ENCODE measurements at places on chromosomes 6 and 20.

DNA sequence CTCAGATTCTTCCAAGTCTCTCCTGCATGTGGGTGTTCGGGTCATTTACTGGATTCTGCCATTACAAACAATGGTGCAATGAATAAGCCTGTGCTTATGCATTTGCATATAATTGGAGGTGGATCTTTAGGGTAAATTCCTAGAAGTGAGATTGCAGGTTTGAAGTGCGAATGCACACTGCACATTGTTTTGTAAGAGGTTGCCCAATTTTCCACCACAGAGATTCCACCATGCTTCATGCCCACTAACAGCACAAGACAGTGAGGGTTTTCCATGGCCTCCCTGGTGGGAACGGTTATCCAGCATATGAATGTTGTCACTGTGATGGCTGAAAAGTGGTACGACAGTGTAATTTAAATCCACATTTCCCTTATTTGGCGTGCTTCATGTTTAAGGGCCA lies 178.8 kb upstream of the PMEPA1 start:
- DNase-seq, result no peak

DNA sequence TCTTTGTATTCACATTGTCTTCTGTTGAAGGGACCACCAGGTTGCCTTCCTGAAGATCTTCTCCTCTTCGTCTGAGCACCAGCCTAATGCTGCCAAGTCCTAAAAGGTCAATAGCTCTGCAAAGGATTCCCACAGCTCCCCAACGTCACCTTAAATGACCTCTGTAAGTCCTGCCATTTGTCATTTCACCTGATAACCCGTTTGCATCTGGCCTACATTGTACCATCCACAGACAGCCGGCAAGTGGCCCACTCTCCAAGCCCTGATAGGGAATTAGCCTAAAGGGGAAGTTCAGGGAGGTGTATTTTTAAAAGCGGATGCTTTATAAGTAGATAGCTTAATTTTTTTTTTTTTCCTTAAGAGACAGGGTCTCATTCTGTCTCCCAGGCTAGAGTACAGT lies 127.8 kb downstream of the ZMYND8 start:
- DNase-seq, result no peak

DNA sequence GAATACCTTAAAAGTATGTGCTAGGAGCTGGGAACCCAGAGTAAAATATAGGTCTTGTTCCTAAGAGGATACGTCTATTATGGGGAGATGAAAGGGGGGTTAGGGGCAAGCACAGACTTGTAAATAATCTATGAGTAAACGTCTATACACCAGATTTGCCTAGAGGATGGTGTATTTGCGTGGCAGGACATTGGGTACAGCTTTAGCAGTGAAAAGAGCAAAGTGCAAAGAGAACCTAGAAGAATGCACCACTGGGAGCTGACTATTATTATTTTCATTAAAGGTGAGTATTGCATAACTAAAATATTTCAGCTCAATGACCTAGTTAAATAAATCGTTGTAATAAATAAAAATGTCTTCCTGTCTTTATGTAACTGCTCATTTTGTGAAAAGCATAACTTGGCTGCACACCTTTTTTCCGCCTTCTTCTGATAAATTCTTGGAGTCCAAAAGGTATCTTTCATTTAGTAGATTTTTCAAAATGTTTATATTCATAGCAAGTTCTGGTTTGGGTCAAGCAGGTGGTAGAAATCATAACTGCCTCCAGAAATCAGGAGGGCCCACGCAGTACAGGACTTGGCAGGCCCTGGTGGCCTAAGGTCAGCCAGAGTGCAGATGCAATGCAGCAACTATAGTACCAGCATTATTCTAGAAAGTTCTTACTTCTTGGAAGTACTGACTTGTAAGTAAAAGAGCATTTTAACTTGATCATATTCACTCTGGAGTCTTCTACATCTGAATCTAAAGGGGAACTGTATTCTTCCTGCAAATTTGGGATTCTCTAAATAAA lies 357.2 kb downstream of the PLCB1 start:
- no peak for DNase-seq

DNA sequence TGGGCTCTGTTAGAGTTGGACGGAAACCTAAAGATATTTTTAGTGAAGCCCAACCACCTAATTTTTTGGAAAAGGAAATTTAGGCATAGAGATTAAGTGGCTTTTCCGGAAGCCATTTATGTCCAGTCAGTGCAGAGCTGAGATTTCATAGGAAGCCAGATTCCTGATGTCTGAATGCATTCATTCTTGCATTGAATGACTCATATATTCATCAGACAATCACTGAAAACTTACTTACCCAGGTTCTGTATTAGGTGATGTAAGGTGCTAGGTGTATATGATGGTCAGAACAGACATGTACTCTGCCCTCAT lies 4.1 kb downstream of the SH3BGRL2 start:
- no peak for DNase-seq

GRCh38 chr6:26367114-26367513 lies 2.1 kb downstream of the BTN3A2 start:
- DNase-seq, result no peak

DNA sequence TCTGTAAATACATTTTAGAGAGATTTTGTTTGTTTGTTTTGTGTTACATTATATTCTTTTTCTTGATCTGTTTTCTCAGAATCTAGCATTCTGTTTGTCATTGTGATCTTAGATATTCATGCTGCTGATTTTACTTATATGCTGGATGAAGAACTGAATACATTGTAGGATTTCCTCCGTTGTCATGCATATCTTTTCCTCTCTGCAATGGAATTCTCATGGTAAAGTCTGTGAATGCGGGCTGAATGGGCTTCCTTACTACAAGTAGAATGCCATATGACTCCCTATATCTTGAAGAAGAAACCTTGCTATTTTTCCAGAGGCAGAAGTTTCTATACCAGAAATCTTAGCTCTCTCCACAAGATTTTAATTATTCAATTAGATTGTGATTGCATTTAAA lies 2.4 kb upstream of the DEFB114 start:
- DNase-seq, result no peak

GRCh38 chr6:98823428-98824161 lies 10.8 kb upstream of the POU3F2 start:
- DNase-seq, result no peak

GRCh38 chr20:2657241-2657640 lies 4.8 kb downstream of the NOP56 start:
- no peak for DNase-seq

DNA sequence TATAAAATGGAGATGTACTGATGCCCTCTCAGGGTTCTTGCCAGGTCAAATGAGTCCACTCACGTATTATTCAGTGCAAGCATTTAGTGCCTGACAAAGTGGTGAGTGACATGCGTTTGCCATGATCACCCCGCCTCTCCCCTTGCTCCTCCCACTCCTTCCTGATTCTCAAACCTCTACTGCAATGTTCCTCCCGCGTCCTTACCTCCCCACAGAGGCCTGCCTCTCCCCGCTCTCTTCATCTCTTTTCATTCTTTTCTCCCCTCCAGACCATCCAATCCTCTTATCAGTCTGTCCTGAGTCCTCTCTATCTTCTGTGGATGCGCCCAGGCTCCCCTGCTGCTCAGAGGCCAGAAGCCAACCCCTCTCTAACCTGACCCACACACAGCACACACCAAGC lies 40.7 kb downstream of the KCNK5 start:
- no peak for DNase-seq

DNA sequence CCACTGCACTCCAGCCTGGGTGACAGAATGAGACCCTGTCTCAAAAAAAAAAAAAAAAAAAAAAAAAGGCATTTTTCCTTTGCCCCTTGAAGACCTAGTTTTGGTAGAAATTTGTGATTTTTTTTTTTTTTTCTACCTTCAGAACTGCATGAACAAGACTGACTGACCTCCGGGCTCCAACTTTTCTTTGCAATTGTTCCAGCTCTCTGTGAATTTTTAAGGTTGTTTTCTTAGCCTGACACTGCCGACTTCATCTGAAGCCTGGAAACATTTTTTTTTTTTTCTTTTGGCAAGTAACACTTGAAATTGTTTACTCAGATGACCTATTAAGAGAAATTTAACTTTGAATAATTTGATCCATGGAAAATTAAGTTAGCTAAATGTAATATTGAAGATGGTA lies 73.0 kb downstream of the SLC24A3 start:
- no peak for DNase-seq

- DNase-seq, result no peak
Measured at GRCh38 chr6:9257215-9257614, 821.9 kb upstream of the SLC35B3 start.

DNA sequence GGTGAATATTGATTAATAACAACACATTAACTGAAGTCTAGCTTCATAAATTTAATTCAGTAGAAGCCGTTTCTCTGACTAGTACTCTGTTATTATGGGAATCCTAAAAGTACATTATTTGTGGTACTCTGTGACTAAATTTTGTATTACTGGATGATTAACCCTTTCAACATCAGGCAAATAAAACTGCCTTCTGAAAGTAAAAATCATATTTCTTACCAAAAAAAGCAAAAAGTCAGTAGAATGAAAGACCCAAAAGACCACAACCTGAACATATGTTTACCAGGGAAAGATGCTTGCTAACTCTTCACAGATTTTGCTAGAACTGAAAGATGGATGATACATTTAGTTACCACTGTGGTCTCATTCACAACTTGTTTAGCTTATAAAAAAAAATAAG lies 73.2 kb downstream of the AHI1 start:
- DNase-seq, result no peak

DNA sequence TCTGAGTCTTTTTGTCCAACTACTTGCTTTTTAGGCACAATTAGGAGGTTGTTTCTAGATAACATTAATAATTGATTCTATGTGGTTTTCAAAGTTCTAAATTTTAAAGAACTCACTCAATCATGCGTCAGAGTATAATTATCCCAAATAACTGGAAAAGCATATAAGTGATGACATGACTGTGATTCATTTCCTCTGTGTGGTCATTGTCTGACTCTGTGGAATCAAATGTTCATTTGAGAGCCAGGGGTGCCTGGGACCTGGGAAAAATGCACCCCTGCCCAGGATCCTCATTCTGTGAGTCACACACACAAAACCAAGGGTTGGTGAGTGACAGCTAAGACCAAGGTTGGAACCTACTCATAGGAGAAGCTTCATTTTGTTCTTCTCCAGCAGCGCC lies 127.1 kb upstream of the MLIP start:
- DNase-seq, result no peak

- no peak for DNase-seq
Measured at GRCh38 chr20:58483470-58483869, 31.7 kb downstream of the APCDD1L start.

DNA sequence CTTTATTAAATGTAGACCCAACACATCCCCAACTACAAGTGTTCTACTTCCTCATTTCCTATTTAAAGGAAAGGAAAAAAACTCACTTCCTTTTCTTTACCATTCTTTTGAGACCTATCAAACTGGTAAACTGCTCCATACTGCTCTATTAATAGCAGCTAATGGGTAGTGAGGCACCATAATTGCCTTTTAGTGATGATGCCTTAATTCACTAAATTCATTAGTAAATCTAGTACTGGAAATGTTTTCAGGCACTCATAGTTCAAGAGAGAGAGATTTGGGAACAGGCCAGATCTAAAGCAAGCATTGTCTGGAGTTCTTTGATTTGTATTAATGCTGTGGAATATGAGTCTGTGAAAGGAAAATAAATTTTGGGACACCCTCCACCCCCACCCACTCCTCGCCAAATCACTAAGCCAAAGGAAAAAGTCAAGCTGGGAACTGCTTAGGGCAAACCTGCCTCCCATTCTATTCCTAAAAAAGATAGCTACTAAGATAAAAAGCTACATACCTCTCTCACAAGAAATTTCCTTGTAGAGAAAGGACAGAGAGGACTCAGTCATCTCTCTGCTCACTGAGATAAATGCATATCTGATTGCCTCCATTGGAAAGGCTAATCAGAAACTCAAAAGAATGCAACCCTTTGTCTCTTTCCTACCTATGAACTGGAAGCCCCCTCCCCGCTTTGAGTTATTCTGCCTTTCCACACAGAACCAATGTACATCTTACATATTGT lies 13.6 kb upstream of the IBTK start:
- no peak for DNase-seq

DNA sequence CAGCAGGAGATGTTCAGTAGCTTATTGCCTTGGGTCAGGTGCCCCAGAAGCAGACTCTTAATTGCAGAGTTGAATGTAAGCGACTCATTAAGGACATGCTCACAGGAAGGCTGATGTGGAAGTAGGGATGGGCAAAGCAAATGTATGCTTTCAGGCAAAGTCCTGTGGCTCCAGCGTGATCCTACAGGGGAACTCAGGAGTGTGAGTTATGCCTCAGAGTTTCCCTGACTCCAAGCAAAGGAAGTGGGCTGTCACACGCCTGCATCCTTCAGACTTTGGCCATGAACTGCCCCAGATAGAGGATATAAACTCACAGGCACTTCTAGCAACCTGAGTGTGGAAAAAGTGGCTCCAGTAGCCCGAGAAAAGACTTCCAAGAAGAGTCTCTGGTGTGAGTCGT lies 64.9 kb upstream of the ZNF133 start:
- DNase-seq, result no peak

GRCh38 chr20:61803915-61804751 lies 261.5 kb downstream of the TAF4 start:
- DNase-seq, result no peak

GRCh38 chr6:131754715-131755567 lies 44.1 kb upstream of the CTAGE9 start:
- no peak for DNase-seq

DNA sequence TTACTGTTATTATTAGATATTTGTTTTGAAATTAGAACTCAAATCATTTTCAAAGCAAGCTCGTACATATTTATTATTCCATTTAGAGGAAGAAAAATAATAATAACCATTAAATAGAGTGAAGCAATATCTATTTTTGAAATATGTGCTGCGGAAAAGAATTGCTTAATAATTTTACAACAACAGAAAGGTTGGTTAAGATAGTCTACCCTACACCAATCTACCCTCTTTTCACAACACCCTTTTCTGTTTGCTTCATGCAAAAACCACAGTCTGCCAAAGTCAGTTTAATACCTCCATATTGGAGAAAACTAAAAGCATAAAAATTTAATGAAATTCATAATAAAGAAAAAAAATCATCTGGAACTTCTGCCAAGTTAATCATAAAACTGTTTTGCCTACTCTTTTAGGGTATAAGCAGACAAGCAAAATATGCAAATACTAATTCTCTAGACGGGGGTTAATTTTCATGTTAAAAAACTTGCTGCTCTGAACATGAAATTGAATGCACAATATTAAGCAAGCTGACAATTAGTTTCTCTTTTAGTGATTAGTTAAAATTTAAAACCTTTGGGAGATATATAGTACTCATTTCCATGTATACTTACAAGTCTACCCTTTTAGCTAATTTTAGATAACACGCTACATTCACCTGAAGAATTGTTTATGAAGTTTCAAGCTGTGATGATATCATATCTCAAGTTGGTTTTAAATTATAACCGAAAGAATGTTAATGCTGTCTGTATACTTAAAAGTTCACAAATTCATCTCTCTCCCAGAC lies 100.2 kb downstream of the AHI1 start:
- no peak for DNase-seq

- DNase-seq, result no peak
Measured at GRCh38 chr20:57389695-57390603, 1.2 kb upstream of the RBM38 start.

GRCh38 chr6:125183391-125183790 lies 29.8 kb downstream of the TPD52L1 start:
- DNase-seq, result no peak

Data from HT-29 (cell line).